ENCODE measurements at places on chromosomes 5 and 9.

DNA sequence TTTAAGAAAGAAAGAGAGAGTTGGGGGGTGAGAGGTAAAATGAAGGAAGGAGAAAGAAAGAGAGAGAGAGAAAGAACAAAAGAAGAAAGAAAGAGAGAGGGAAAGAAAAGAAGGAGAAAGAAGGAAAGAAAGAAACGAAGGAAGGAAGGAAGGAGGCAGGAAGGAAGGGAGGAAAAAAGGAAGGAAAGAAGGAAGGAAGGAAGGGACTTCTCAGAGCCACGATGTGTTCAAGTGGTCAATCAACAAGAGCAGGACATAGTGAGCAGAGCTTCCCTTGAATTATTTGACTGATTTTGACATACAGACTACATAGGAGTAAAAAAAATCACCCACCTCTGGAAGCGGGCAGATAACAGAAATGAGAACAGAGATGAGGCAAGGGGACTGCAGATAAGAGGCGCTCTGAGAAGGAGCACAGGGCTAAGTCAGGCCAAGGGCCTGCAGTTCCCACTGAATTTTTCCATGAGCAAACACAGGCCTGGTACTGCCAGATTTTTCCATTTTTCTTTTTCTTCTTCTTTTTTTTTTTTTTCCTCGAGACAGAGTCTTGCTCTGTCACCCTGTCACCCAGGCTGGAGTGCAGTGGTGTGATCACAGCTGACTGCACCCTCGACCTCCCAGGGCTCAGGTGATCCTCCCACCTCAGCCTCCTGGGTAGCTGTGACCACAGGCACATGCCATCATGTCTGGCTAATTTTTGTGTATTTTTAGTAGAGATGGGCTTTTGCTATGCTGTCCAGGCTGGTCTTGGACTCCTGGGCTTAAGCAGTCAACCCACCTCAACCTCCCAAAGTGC is 77.7 kb upstream of the IL17B start:
- DNase-seq, result no peak

DNA sequence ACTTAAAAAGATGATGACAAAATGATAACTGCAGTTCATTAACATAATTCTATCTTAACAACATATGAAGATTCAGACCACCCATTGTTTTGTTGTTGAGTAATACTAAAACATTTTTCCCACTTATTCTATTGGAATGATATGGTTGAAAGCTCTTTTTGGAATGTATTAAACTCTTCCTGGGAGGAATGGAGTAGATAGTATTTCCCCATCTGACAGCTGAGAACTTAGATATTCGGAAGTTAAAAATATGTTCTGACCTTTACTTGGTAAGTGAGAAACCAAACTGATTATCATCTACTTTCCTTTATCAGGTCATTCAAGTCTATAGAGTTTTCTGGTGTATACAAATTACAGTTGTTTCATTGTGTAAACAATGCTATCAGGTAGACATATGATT is 452.9 kb downstream of the CSNK1G3 start:
- DNase-seq, result no peak

- DNase-seq, result peak; percentile 79
These were observed 27.0 kb upstream of the ERGIC1 start for GRCh38 chr5:172806897-172807672.

- DNase-seq, result no peak
These were observed 11.0 kb upstream of the CCDC171 start for GRCh38 chr9:15541872-15542271.

GRCh38 chr9:89374176-89374575 is 55.9 kb downstream of the SECISBP2 start:
- no peak for DNase-seq

- DNase-seq, result no peak
These were observed at the start of gene IL12B for GRCh38 chr5:159330131-159330800. Gene IL12B, minus strand, starts transcription at chr5:159330487. Its CDS starts 3,705 bp downstream, at chr5:159326782.

GRCh38 chr5:18023275-18023674 is 389.0 kb downstream of the TAF11L14 start:
- no peak for DNase-seq

DNA sequence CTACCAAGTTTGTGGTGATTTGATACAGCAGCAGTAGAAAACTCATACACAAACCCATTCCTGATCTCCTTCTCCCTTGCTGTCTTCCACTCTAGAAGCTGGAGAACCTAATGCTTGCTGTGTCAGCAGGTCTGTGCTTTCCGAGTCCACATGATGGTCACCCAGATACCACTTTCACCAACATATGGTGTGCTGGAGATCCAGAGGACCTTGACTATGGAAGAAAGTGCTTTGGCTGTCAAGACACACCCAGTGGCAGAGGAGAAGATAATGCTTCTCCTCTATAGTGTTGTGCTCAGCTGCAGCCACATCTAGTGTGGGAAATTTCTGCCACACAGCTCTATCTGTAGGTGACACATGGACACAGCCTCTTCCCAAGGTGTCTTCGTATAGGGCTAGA is 67.4 kb downstream of the UGCG start:
- no peak for DNase-seq

GRCh38 chr5:140182803-140183367 is 7.9 kb downstream of the CYSTM1 start:
- no peak for DNase-seq

GRCh38 chr5:20678814-20679298 is 690.9 kb upstream of the CDH18 start:
- DNase-seq, result no peak

GRCh38 chr9:91678807-91679580 is 255.4 kb upstream of the NFIL3 start:
- no peak for DNase-seq

- DNase-seq, result no peak
These were observed 9.9 kb downstream of the SNCB start for GRCh38 chr5:176620333-176620981.
